CD4-positive, alpha-beta T cell (primary cell): ENCODE measurements at places on chromosomes 5 and 9. TPM values are rescaled to one million over a fixed set of nuclear protein-coding genes. Genes with fewer than 3 reads are reported as not detected.

- H3K4me1 ChIP-seq = no peaks in the 10 kb centered on the region
- H3K27ac ChIP-seq = no peak overlapping the region
- peaks cover 7% of the 10 kb centered on the region for H3K27me3 ChIP-seq
- no peak overlapping the region for H3K4me3 ChIP-seq
- no peak for DNase-seq
These were observed 8.7 kb upstream of the QRFP start for GRCh38 chr9:130905125-130905901.

DNA sequence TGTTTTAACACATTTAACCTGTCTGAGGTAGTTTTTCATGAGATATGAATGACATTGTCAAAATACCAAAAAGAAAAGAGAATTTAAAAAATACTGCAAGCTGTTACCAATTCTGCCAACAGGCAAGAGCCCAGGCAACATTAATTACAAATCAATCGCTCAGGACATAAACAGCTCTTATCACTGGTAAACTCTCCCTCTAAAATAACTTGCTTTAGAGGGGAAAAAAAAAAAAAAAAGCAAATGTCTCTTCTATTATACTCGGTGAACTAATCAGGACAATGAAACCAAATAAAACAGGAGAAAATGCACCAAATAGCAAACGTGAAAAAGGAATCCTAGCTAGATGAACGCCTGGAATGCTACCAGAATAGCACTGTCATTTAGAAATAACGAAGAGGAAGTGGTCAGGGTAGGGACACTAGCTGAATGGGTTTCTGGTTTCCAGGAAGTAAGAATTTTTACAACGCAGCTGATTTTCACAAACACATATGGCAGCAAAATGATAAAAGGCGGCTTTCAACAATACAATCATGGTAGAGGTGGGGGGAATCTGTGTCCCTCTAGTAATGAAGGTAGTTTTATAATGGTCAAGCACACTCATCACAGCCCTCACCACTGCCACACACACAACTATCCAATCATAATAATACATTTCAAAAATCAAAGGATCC is 94.9 kb downstream of the DENND1A start:
- H3K27me3 ChIP-seq = no peaks in the 10 kb centered on the region
- no peaks in the 10 kb centered on the region for H3K4me1 ChIP-seq
- H3K36me3 ChIP-seq = no peaks in the 10 kb centered on the region
- H3K27ac ChIP-seq = no peak overlapping the region
- DNase-seq = peak; percentile 17

DNA sequence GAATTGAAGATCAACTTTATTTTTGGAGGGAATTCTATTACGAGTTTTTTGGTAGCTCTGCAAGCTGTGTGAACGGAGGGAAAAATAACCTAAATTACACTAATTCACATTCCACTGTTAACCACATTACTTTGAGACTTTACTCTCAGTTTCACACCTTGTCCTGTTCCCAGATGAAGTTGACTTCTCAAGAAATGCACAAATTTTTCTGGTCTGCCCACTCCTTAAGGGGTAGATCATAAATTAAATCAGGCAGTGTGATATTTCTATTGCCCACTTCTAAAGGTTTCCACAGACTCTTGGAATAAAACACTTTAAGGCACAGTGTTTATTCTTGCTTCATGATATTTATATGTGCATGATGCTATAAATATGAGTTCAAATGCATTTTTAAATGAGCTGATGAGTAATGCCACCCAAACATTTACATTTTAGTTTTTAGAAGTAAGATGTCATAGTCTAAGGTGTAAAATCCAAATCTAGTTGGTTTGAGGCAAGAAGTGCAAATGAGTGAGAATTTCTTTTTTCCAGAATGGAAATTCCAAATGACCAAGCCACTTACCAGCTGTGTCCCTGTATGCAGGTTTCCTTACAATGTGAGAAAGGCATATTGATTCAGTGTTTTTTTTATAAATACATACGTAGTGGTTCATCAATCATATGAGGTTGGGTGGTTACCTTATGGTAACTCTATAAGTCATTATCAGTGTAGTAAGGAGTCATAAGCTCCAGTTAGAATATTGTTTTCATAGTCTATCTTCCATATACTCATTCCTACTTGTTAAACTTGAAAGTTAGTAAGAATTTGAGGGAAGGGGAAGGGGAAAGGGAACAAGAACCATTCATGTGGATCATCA is 437.7 kb upstream of the MEF2C start:
- H3K4me1 ChIP-seq = no peaks in the 10 kb centered on the region
- DNase-seq = no peak
- H3K27ac ChIP-seq = no peak overlapping the region
- H3K4me3 ChIP-seq = no peak overlapping the region
- H3K36me3 ChIP-seq = no peaks in the 10 kb centered on the region
- H3K27me3 ChIP-seq = no peaks in the 10 kb centered on the region

GRCh38 chr5:158802941-158803341 is 296.8 kb downstream of the EBF1 start:
- DNase-seq = no peak
- H3K4me1 ChIP-seq = no peaks in the 10 kb centered on the region
- H3K27me3 ChIP-seq = no peaks in the 10 kb centered on the region

DNA sequence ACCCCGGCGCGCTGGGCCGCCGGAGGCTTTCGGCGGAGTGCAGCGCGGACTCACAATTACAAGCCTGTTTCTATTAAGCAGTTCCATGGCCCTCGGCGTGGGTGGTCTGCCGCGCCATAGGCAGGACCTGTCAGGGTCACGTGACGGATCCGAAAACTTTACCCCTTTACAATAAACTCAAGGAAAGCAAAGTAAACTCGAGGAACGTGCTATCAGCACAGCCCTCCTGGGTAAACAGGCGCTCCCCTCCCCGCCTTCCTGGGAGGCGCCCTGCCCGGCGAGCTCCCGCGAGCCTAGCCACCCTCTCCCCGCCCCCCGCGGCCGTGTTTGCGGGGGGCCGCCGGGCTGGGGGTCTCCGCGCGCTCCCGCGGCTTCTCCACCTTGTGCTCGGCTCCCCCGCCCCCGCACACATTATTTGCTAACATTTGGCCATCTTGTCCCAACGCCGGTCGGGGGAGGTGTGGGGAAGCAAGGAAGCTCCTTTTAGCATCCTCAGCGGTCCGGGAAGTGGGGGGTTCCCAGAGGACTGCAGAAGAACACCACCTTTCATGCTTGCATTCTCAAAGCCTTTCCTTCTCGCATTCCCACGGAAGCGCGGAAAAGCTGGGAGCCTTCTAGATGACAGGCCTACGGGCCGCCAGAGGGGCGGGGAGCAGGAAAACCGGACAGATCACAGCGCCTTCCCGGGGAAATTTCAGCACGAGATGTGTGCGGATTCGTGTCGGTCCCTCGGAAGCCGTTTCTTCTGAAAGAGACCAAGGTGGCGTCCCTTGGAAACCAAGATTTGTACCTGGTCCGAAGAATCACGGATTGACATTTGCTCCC is at the start of gene PTCH1:
PTCH1 (minus strand) TSS at position 238 of the 825 bp plus-strand sequence.
- no peaks in the 10 kb centered on the region for H3K36me3 ChIP-seq
- H3K4me1 ChIP-seq = peaks cover 23% of the 10 kb centered on the region
- no peak within 1 kb of the TSS for H3K27ac ChIP-seq
- peak within 1 kb of the TSS; percentile 62 for H3K4me3 ChIP-seq

DNA sequence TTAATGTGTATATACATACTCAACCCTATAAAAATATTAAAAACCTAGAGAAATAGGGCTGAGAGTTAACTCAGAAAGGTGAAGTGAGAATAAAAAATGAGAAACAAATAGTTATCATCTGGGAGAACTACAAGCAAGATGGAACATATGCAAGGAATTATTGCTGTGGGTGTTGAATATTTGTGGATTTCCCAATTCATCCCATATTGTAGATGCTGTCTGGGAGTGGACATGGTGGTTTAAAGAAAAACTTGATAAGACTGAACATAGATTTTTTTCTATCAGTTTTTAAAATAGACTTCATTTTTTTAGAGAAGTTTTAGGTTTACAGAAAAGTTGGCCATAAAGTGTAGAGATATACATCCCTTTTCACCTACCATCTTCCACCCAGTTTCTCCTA is 263.5 kb downstream of the SPATA31D1 start:
- no peak overlapping the region for H3K4me3 ChIP-seq
- no peaks in the 10 kb centered on the region for H3K36me3 ChIP-seq
- no peak for DNase-seq
- H3K27ac ChIP-seq = no peak overlapping the region
- H3K27me3 ChIP-seq = no peaks in the 10 kb centered on the region

DNA sequence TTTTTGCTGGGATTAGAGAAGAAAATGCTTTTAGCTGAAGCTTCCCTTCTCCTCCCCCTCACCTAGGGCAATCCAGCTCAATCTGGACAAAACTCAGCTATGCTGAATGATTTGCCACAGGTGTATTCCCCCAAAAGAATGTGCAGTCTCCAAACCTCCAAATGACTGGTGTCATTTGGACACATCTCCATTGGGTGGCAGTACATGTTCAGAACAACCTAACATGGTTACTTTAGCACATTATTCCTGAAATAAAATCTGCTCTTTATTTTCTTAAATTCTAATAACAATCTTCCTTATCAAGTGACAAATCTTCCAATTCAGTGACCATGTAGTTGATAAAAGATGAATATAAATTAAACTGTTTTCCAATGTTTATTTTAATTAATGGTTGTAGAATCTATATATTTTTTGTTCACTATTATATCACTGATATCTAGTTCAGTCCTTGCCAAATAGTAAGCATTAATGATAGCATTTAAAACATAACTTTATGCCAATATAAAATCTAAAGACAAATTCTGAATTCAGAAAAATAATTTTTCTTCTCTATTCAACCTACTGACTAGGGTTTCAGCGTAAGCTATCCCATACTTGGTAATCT is 61.3 kb upstream of the MOCS2 start:
- no peaks in the 10 kb centered on the region for H3K27me3 ChIP-seq
- H3K4me1 ChIP-seq = no peaks in the 10 kb centered on the region
- peak; percentile 15 for DNase-seq
- no peak overlapping the region for H3K27ac ChIP-seq
- no peaks in the 10 kb centered on the region for H3K36me3 ChIP-seq
- no peak overlapping the region for H3K4me3 ChIP-seq

DNA sequence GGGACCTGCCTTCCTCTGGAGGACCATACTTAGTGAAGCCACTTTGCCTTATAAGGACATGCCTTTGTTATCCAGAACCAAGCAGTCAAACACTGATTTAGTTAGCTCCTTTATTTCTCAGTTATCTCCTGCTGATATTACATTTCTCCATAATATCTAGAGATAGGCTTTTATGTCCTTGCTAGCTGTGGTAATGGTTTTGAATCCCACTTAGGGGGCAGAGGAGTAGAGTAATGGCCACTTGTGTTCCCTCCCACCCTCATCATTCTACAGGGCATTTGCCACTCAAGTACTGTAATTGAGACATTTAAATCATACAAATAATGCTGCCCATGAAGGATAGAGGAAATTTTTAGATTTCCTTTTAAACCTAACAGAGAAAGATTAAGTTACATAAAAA is 80.9 kb downstream of the DOCK8 start:
- H3K4me1 ChIP-seq = peaks cover 19% of the 10 kb centered on the region
- DNase-seq = no peak
- no peak overlapping the region for H3K4me3 ChIP-seq
- no peaks in the 10 kb centered on the region for H3K27me3 ChIP-seq

DNA sequence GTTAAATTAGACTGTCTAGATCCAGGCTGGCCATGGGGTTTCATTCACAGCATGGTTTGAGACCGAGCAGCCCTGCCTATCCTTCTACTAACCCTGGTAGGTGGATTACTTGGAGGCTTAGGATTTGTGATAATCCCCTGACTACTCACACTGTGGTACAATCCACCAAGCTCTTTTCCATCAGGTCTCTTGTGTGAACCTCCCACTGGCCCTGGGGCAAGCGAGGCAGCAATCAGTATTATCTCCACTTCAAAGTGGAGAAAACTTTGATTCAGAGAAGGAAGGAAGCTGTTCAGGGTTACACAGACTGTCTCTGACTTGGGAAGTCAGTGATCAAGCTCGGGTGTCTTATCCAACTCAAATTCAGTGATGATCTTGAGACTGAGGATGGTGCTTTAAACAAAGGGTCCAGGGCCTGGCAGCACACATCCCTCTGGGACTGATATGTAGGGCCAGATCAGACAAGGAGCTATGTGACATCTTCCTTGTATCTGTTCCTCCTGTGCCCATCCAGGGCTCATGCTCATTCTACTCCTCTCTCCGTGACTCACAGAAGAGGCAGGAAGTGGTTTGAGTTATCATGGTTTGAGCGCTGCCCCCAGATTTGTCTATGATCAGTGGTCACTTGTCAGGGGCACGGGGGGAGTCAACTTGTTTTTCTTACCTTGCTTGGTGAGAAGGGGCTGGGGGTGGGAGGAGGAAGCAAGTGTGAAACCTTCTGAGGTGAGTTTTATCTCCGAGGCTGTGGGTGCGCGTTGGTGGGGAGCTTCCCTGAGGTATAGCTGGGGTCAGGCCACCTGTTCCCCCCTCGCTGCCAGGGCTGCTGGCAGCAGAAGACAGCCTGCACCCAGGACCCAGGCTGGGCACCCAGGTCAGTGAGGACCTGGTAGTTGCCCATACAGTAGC is 48.6 kb downstream of the RGS3 start:
- DNase-seq = no peak
- H3K27me3 ChIP-seq = no peaks in the 10 kb centered on the region
- H3K4me3 ChIP-seq = peak overlapping the region; percentile 27

DNA sequence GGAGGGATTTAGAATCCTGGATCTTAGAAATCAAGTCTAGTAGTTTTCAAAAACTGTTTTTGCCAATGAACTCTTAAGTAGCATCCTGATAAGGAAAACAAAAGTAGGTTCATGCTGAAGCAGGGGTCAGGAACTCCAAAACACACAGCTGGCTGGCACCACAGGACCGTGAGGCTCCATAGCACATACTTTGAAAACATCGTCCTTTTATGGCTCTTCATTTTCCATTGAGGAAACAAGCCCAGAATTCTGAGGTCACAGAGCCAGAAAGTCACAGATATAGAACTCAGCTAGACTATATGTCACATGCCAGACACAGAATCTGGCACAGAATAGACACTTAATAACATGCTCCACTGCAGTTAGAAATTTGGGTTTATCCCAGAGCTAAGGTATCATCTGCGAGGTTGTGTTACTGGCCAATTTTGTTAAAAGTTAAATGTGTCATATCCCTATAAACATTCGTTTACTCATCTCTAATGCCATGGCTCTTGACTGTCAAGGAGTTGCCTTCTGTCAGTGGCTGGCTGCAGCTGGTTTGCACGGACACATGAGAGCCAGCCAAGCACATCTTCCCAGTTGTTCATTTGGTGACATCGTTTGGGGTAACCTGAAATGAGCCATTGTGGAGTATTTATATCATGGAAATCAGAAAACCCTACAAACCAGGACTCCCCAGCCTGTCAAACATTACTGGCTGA is 58.8 kb downstream of the FAM78A start:
- H3K4me3 ChIP-seq = no peak overlapping the region
- no peak for DNase-seq
- no peaks in the 10 kb centered on the region for H3K27me3 ChIP-seq
- no peaks in the 10 kb centered on the region for H3K4me1 ChIP-seq

The OR1Q1 gene
- total RNA-seq = not detected

The NTNG2 gene
- 2.6 TPM for total RNA-seq

The FOXD4L3 gene
- not detected for total RNA-seq

The ABCA1 gene
- total RNA-seq = 16.9 TPM

The LRRC70 gene
- 7.3 TPM for total RNA-seq
